CD14-positive monocyte (primary cell): ENCODE measurements at places on chromosomes 1 and 21. TPM values are rescaled to one million over a fixed set of nuclear protein-coding genes. Genes with fewer than 3 reads are reported as not detected.

DNA sequence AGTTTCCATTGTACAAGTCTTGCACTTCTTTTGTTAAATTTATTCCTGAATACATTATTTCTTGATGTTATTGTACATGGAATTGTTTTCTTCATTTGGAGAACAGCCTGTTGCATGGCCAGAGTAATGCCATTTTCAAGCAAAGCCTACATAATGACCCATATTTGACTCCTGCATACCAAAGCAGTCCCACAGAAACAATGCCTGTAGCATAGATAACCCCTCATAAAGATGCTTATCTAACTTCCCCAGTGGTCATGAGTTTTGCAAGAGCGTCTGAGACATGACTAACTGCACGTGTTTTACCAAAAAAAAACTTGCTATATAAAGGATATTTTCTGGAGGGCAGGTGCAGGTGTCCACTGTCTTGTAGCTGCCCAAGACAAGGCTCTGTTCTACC, 30.3 kb upstream of the RLF start:
- no peak overlapping the region for H3K4me3 ChIP-seq
- H3K4me1 ChIP-seq, result no peaks in the 10 kb centered on the region
- H3K27me3 ChIP-seq, result no peaks in the 10 kb centered on the region
- no peak overlapping the region for H3K27ac ChIP-seq
- H3K36me3 ChIP-seq, result no peaks in the 10 kb centered on the region

GRCh38 chr21:29346771-29347170, 48.0 kb downstream of the BACH1 start:
- peak overlapping the region; percentile 48 for H3K27ac ChIP-seq
- no peaks in the 10 kb centered on the region for H3K27me3 ChIP-seq
- peaks cover 44% of the 10 kb centered on the region for H3K4me1 ChIP-seq
- no peak for DNase-seq
- H3K4me3 ChIP-seq, result peak overlapping the region; percentile 50
- H3K36me3 ChIP-seq, result peaks cover 67% of the 10 kb centered on the region

GRCh38 chr1:2209400-2210083, 15.0 kb upstream of the FAAP20 start:
- no peaks in the 10 kb centered on the region for H3K36me3 ChIP-seq
- H3K27ac ChIP-seq, result no peak overlapping the region
- H3K27me3 ChIP-seq, result no peaks in the 10 kb centered on the region
- H3K4me3 ChIP-seq, result no peak overlapping the region
- H3K4me1 ChIP-seq, result peaks cover 32% of the 10 kb centered on the region

Gene TMEM240
- polyA plus RNA-seq, result not detected in 2 replicates

Gene TMEM82
- not detected in 2 replicates for polyA plus RNA-seq
